Ovary (tissue), 10 donors: ENCODE measurements at places on chromosomes 12 and 14.

GRCh38 chr14:101496776-101497683, 64.3 kb upstream of the DIO3 start:
- DNase-seq: peak; percentile 20

DNA sequence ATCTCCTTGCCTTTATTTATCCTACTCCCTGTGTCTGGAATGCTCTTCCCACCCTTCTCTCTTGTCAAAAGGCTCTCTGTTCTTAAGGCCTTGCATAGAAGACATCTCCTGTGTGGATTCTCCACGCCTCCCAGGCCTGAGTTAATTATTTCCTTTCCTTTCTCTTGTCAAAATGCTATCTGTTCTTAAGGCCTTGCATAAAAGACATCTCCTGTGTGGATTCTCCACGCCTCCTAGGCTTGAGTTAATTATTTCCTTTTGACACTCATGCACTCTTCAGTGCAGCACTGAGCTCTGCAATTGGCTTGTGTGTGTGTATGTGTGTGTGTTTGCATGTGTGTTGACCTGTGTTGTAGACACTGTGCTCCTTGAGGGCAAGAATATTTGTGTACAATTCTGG, 52.1 kb upstream of the DCD start:
- DNase-seq: no peak

DNA sequence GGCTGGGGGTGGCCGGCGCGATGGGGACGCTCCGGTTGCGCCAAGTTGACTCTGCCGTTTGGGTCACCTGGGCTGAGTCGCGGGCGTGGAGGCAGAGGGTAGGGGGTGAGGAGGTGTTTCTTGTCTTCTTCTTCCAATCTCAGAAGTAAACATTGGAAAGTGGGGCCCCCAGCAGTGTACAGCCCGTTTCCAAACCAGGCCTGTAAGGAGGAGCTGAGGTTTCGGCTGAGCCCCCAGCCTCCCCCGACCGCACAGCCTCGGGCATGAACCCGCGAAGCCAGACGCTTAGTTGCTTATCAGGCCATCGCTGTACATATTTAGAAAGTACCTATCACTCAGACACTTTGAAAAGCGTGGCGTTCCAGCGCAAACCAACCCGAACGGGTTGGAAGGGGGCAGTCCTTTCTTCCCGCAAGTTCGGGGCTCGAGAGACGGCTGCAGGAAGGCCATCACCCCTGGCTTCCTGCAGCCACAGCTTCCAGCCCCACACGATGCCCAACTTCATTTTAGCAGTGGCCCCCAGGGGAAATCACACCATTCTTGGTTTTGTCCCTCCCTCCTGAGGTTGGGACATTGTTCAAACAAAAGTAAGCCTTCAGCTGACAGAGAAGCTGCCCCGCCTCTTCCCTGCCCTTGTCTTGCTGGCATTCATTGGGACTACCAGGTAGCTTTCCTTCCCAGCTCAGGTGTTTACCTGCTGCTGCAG, 164.1 kb downstream of the ZFP36L1 start:
- DNase-seq: no peak

GRCh38 chr14:25696176-25696575, 646.2 kb upstream of the STXBP6 start:
- DNase-seq: no peak

- no peak for DNase-seq
Observed at GRCh38 chr12:4951601-4952000, 41.9 kb downstream of the KCNA1 start.

DNA sequence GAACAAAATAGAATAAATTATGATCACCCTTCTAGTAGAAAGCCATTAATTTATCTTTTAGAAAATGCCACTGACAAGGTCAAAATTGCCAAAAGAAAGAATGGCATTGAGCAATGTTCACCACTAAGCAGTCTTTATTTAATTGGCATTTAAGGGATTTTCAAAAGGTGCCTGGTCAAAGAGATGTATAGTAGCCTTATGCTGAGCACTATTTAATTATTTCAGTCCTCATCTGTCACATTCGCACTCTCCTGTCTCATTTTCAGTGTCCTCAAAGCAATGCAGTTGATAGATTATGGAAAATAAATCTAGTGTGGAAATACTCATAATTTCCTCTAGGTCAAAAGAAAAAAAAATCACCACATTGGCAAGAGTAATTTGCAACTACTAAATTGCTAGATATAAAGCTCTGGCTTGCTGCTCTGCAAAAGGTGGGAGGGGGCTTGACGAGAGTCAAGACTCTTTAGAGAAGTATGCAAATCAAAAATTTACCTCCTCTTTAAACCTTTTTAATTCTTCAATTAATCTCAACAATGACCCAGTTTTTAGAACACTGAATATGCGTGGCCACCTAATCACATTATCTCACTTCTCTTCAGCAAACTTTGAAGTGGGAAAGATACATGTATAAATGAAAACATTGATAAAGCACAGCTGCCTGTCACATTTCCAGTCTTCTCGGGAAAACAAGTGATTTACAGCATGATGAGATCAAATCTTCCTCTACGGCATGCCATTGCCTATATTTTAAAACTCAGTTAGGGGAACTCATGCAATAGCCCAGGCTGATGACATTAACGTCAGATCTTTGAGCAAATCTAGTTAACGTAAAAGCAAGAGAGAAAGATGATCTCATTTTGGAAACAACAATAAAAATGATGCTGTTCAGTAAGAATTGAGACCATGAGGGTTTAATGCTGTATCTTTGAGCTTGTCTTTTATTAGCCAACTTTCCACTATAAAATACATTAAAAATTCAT, 373.1 kb upstream of the DCN start:
- no peak for DNase-seq

DNA sequence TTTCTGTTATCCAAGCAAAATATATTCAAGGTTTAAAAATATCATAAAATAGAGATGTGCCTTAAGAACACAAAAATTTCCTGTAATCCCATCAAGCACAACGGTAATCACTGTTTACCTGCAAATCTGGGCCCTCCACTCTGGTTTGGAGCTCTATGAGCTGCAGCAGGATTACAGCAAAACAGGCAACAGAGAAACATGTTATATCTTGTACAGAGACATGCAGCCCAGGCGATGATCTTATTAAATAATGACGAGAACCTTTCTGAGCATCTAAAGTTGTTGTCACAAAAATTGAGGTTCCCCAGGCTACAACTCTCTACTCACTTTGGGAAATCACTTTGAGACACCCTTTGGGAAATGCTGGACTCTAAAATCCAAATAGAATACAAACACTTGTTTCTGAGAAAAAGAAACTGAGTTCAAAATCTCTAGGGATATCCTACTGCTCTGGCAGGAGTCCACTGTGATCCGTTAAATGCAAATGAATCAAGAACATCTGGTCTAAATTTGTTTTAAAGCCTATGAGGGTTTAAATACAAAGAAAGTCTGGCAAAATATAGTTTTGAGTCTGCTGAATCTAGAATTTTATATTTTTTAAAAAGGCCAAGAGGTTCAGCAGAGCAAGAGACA, 36.3 kb downstream of the STON2 start:
- no peak for DNase-seq

DNA sequence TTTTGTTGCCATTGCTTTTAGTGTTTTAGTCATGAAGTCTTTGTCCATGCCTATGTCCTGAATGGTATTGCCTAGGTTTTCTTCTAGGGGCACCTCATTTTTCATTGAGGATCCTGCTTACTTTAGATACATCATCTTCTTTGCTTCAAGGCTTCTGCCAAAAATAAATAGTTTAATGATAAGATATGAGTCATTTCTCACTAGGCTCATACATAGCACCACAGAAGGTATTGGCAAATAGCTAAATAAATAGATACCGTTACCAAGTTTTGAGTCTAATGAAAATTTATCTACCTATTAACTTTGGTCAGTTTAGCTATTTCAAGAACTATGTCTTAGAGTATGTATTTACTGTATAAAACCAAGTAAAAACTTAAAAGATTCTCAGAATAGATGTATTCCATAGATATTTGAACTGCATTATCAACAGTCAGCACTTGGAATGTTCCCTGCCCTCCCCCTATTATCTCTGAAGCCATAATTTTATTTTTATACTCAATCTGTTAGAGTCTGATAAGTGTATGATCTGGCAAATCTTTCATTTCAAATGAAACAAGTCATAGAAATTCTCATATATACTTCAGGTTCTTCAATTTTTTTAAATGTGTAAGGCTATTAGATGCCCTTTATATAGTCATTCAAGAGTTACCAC, 310.2 kb downstream of the CCDC91 start:
- no peak for DNase-seq

DNA sequence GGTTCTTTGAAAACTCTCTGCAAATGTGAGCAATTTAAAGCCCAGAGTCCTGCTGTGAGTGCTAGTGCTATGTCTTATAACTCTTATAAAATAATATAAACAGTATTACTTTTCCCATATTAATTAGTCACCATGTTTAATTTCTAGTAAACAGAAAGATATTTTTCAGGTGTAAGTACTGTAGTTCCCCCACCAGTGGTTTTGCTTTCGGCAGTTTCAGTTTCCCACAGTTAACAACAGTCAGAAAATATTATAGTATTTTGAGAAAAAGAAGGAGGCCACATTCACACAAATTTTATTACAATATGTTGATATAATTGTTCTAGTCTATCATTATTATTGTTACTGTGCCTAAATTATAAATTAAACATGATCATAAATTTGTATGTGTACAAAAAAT, 800.5 kb downstream of the LRFN5 start:
- no peak for DNase-seq
